ENCODE measurements at places on chromosomes 11 and 22.

GRCh38 chr11:35487532-35488078 is 37.8 kb downstream of the PAMR1 start:
- DNase-seq = no peak

GRCh38 chr11:10505278-10506007 is 35.5 kb downstream of the RNF141 start:
- DNase-seq = no peak

DNA sequence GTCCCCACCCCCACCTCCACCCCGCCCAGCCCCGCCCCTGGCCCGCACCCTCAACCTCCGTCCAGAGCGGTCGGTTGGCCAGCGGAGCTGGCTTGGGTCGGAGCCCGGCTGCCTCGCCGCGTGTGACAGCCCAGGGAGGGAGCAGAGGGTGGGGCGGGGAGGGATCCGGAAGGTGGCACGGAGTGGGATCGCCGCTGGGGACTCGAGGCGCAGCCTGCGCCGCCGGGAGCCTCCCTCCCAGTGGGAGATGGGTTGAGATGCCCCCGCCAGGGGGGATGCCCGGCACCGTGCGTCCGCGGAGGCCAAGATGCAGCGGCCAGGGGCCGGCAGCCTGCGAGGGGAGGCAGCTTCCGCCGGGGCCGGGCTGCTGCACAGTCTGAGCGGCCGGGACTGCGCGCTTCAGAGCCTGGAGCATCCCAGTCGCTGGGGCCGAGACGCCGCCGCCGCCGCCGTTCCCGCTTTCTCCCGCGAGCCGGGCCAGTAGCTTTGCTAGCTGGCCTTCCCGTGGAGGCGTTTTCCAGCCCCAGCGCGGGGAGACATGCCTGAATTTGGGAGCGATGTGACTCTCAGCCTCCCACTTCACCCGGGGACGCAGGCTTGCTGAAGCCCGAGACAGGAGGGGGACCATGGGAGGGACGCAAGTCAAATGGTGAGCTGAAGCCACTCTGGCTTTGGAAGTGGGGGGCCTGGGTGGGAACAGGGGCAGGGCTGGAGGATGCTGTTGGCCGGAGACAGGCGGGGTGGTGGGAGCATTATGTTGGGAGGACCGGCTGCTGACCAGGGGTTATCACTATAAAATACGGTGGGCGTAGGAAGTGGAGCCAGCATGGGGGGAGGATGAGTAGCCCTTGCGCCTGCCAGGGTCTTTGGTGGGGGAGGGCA is 40.2 kb downstream of the DIXDC1 start:
- peak; percentile 19 for DNase-seq

GRCh38 chr11:31798057-31798553 is 13.0 kb downstream of the PAX6 start:
- no peak for DNase-seq
